ENCODE measurements at places on chromosomes 2 and 18.

DNA sequence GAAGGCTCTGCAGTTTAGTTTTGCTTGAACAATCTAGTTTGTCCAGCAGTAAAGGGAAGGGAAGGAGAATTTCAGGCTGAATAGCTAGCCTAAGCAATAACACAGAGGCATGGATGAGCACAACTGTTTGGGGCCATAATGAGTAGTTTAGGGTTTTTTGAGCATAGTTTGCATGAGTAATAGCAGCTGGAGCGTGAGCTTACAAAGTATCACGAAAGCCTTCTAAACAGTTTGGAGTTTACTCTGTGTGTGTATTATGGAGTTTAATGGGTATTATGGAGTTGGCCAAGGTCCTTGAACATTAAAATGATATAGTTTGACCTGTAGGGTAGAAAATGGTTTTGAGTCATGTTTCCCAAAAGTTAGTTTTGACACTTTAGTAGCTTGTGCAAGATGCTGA lies 782.3 kb downstream of the ERBB4 start:
- DNase-seq: no peak

GRCh38 chr18:3597409-3598357 lies 147.7 kb downstream of the TGIF1 start:
- no peak for DNase-seq

DNA sequence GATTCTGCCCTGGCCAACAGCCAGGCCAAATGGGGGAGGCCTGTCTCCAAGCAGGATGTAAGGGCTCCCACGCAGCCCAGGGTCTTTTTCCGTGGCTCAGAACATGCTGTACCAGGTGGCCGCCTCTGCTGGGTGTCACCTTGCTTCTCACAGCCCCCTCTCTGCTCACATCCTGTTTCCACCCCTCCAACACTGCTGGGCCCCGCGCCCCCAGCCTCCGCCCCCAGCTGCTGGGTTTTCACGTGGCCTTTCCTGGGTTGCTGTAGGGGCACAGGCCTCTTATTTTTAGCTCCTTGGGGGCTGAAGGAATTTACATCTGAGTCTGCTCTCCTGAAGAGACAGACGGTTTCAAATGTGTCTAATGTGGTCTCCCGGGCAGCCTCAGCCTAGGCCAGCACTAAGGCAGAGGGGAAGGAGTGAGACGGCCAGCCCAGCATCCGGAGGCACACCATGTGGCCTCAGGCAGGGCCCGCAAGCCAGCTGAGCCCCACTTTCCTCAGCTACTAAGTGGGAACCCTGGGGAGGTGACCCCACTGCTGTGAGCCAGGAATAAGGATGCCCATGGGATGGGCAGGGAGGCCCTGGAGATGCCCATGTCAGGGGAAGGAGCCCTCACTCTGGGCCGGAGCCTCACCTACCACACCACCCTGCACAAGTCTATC lies 18.7 kb upstream of the DUSP2 start:
- DNase-seq: no peak

DNA sequence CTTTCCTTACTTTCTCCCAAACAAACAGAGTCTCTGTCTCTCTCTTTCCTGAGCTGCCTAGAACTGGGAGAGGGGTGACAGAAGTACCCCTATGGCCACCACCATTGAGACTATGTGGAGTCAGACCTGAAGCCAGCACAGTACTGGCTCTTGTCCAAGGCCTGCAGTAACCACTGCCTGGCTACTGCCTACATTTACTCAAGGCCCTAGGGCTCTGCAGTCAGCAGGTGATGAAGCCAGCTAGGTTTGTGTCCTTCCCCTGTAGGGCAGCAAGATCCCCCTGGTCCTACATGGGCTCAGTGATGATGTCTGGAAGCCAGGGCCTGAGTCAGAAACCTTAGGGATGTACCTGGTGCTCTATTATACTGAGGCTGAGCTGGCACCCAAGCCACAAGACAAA lies 12.2 kb downstream of the MYO3B start:
- DNase-seq: peak; percentile 51

DNA sequence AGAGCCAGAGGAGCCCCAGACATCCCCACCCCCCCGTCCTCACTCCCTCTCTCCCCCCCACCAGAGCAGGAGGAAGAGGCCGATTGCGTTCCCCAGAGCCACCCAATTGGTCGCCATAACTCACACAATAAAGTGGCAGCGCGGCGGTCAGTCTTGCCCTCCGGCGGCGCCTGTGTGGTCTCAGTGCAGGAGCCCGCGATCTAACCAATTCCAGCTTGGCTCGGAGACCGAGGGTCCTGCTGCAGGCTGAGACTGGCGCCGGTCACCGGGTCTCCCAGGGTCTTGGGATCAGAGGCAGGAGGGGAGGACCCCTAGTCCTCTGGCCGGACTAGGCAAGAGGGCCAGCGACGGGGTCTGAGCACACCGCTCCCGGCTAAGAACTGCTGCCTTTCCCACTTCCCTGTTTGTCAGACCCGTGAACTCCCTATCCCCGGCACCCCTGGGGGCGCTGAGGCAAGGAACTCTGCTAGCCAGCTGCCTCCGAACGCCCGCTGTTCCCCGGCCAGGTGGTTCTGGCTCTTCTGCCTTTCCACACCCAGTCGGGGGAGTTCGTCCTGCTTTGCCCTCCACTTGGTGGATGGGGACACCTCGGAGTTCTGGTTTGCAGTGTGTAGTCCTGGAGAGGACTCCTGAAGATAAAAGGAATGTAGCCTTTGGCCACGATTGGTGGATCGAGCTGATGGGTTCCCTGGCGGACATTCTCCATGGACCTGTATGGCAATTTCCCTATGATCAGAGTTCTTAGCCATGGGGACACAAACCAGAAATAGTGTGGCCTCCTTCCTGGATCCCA lies 1.0 kb upstream of the HOXD12 start:
- no peak for DNase-seq

DNA sequence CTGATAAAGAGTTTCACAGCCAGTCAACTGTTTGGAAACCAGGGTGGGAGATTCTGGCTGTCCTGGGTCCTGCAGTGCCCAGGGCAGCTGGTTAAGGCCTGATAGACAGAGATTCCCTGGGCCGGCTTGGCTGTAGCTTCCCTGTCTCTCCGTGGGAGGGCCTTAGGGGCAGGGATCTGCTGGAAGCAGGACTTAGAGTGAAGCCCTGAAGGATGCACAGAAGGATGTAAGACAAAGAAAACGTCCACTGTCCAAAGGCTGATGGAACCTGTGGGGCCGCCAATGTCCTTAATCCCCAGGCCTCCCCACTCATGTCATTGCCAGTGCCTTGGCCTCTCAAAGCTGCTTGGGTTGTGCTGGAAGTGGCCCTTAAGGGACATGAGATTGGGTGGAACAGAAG lies 33.0 kb downstream of the MROH2A start:
- DNase-seq: no peak

GRCh38 chr2:201126308-201127151 lies 10.6 kb downstream of the CFLAR start:
- DNase-seq: no peak

GRCh38 chr18:49561289-49562193 lies at the start of gene LIPG:
Gene LIPG, plus strand, starts transcription at chr18:49562057. Its CDS starts 252 bp downstream, at chr18:49562309.
- DNase-seq: peak; percentile 97

DNA sequence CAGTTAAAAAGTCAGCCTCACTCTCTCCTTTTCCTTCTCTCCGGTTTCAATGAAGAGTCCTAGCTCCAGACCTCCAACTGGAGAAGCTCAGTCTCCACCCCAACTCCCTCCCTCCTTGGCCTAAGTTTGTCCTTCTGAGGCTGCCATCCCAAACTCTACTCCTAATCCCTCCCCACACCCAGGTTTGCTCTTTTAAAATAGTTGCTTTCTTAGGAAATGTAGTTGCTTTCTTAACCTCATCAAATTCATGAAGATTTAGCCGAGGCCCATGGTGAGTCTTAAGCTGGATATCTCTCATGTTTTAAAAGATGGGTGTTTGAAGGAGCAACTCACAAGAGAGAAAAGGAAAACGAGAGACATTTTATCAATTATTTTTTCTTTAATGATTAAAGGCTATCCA lies 937 bp upstream of the LANCL1 start:
- DNase-seq: peak; percentile 73

DNA sequence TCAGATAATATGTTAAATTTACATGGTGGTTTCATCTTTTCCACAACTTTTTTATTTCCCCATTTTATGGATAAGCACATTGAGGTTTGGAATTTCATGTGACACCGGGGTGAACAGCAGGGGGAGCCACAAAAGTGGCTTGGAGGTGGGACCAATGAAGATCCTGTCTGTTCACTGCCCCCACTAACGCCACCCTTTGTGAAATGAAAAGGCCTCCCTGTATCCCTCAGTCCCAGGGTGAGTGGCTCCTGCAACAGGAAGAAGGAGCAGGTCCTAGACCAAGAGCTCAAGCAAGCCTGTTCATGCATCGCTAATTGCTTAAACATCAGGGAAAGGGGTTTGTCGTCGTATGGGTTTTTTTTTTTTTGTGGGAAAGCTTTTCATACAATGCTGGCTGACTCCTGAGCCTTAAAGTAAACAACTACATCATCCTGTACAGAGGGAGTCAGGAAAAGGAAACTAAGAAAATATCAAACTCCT lies 267.8 kb upstream of the EPAS1 start:
- DNase-seq: peak; percentile 91

- DNase-seq: no peak
Measured at GRCh38 chr2:104050656-104051242, 803.2 kb upstream of the POU3F3 start.

DNA sequence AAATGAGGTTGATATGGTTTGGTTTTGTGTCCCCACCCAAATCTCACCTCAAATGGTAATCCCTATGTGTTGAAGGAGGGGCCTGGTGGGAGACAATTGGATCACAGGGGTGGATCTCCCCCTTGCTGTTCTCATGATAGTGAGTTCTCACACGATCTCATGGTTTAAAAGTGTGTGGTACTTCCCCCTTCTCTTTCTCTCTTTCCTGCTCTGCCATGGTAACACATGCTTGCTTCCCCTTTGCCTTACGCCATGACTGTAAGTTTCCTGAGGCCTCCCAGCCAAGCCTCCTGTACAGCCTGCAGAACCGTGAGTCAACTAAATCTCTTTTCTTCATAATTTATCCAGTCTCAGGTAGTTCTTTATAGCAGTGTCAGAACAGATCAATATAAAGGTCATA lies 24.7 kb upstream of the FAM124B start:
- DNase-seq: no peak

- no peak for DNase-seq
Measured at GRCh38 chr2:108946442-108946841, 42.6 kb downstream of the EDAR start.

DNA sequence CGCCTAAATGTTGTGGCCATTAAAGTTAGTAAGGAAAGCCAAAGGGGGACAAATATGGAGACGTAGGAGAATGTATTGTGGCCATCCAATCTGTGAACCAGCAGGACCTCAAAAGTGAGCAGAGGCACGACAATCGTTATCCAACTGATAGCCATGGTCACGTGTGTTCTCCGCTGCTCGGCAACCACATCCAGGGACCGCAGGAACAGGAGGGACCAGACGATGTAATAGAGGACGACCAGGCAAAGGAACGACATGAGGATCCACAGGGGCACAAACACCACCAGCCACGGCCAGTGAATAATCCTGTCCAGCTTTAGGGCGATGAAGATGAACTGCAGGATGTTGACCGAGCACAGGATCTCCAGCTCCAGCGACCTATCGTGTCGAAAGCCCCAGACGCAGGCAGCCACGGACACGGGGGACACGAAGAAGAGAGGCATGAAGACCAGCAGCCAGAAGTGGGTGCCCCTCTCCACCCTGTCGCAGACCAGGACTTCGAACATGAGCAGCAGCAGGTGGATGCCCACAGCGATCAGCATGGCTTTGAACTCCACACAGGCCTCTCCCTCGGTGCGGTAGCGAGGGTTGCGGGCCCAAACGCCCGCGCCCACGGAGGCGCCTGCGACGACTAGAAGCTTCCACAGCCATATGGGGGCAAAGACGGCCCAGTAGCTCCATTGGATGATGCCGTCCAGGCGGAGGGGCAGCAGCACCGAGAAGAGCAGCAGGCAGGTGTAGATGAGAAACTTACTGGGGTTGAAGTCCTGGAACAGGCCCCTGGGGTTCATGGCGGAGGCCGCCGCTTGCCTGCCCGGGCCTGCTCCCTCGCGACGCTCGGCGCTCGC lies 790 bp downstream of the TMEM185B start:
- DNase-seq: no peak

DNA sequence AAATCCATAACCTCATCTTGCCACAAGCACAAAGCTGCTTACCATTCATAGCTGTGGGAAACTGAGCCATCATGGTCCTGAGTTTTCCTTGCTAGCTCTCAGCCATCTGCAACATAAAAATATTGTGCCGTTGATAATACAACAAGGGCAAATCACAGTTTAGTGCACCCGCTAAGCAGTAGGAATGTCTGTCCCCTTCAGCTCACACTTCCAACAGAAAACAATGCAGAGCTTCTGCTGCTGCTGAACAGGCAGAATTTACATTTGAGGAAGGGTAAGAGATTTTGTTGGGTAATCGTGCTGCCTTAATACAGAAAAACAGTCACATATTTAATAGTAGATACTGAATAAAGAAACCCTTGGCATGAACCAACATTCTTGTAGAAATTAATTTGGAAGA lies 32.3 kb downstream of the ITSN2 start:
- DNase-seq: no peak

GRCh38 chr2:204479557-204479956 lies 65.7 kb upstream of the PARD3B start:
- DNase-seq: peak; percentile 62

GRCh38 chr2:120438301-120439066 lies 92.5 kb downstream of the INHBB start:
- DNase-seq: no peak

DNA sequence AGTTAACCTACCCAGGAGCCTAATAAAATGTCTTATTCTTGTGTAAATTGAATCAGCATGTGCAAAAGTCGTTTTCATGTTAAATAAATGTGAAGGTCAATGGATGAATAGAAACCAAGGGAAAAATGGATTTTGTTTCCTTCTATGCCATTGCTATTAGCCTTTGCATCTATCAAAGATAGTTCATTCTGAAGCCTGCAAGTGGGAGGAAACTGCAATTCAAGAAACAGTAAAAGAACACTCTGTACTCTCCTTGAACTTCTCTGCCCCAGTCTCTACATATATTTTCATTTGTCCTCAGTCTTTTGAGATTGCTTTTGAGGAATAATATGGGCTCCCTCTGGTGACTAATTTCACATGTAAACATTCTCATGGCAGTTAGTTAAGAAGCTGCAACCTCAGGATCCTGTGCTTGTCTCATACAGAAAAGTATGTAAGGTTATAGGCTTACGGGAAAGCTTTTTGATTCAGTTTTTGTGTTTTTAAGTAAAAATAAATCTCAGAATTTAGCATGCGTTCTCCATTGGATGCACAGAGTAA lies 1590.0 kb upstream of the LRRTM1 start:
- DNase-seq: peak; percentile 1

- DNase-seq: no peak
Measured at GRCh38 chr2:46487667-46488335, 8.4 kb downstream of the TMEM247 start.

GRCh38 chr2:183255411-183255810 lies 131.2 kb downstream of the NUP35 start:
- no peak for DNase-seq

GRCh38 chr2:14223576-14223975 lies 408.9 kb upstream of the LRATD1 start:
- DNase-seq: peak; percentile 7

GRCh38 chr18:62106271-62106670 lies 80.6 kb downstream of the PIGN start:
- DNase-seq: no peak

GRCh38 chr2:85447222-85447585 lies 28.7 kb downstream of the SH2D6 start:
- no peak for DNase-seq
